Body of pancreas (tissue), 4 donors: ENCODE measurements at places on chromosomes 5 and 9. TPM values are rescaled to one million over a fixed set of nuclear protein-coding genes. Genes with fewer than 3 reads are reported as not detected.

SLC6A3 gene
- total RNA-seq = not detected

- peak; percentile 48 for DNase-seq
These were observed 475 bp downstream of the DDX31 start for GRCh38 chr9:132669319-132669697.

- DNase-seq = no peak
These were observed 218.4 kb downstream of the MED10 start for GRCh38 chr5:6159832-6160430.

GRCh38 chr5:135951257-135951656, 3.5 kb downstream of the LECT2 start:
- DNase-seq = no peak

DNA sequence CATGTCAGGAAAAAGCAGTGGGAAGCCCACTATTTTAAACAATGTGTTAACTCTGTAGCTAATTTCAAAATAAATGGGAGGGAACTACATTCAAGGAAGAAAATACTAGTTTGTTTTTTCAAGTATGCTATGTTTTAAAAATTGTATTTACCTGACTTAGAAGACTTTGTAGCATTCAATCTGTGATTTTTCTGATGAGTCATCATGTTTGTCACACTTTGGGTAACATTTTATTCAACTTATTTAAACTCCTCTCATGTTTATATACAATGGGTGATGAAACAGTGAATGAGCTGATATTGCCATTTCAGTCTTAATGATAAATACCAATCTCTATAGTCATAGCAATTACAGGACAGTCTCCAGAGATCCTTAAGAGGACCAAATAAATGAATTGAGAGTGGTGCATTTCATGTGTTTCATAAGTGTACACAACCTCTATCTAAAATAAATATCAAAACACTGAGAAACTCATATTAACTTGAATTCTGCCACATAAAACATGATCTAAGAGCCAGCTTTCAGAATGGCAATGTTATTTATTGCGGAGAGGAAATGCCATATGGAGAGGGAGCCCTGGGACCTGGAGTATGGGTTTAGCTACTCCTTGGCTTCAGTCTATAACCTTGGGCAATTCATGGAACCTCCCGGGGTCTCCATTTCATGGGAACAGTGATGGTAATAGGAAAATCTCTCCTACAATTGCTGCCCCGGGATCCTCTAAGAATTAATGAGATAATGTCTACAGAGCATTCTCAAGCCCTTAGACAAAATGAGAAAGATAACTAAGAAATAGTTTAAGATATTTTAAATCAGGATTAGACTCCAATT, 913.9 kb downstream of the TLE4 start:
- DNase-seq = no peak

CBY3 gene
- not detected for total RNA-seq

PCDHA3 gene
- total RNA-seq = 0.99 TPM

DNA sequence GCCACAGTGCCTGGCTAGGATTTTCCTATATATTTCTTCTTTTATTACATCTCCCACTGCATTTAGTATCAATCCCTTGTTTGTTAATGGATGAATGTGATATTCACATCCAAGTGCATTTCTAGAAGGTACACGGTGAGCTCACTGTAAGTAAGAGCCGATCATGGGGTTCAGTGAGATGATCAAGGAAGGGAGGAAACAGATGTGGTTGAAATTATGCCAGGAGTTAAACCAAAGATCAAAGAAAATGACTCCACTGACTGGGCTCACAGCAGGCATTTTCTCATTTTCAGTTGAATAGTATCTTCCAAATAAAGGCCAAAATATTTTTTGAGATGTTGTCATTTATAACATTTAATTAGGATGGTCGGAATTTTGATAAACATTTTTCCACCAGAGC, 97.8 kb downstream of the CFAP90 start:
- no peak for DNase-seq

GRCh38 chr5:143314659-143315058, 88.8 kb downstream of the NR3C1 start:
- DNase-seq = no peak

STARD4 gene
- 6.0 TPM for total RNA-seq

SLC25A2 gene
- total RNA-seq = not detected

DNA sequence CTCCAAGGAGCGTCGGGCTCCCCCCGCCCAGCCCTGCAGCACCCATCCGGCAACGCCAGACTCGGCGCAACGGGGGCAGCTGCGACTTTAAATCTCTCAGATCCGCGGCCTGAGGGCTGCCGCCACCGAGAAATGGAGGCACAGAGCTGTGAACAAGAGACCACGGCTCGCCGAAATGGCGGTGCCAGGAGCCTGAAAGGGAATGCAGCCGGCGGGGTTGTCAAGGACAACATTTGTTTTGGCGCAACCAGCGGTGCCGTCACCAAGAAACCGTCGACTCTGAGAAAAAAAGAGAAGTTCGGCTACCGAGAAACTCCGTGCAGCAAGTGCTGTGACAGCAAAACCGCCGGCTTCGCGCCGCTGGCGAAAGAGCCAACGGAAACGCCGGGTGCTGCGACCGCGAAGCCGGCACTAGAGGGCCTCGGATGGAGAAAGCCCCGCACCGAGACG, 2.1 kb upstream of the ANXA2R start:
- peak; percentile 73 for DNase-seq

DNA sequence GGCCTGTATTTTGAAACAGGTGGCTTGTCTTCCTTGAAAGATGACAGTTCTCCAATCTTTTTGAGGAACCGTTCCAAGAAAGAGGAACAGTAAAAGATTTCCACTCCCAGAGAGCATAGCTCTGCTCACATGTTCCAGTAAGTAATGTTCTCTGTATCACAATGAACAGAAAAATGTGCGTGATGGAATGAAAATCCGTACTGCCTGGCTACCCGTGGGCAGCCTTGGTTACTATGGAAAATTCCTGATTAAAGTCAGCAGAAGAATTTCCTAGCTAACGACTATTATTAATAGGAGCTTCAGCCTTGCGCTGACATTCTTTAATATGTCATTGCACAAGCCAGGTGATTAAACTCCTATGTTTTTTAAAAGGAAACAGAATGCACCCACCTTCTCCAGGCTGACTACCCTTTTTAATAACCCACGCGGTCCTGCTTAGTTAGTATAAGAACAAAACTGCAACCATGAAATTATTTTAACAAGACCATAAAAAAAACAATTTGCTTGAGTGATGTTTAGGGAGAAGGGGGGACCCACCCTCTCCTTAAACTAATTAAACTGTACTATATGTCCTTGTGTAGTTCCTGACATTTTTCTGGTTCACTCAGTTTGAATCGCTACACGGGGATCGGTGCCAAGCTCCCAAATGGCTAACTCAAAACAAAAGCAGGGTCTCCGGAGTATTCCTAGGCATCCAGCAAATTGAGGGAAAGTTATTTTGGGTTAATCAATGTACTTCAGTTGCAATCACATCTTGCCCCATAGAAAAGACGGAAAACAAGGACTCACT, 54.8 kb upstream of the CPEB4 start:
- no peak for DNase-seq

FGFR4 gene
- 63.9 TPM for total RNA-seq

GRCh38 chr9:131539223-131539923, 6.0 kb upstream of the PRRT1B start:
- no peak for DNase-seq

FAM151B gene
- total RNA-seq = 4.6 TPM

- peak; percentile 52 for DNase-seq
These were observed 30.5 kb downstream of the DDX31 start for GRCh38 chr9:132639322-132639721.

GRCh38 chr9:111969061-111969460, 72.4 kb downstream of the UGCG start:
- no peak for DNase-seq

DNA sequence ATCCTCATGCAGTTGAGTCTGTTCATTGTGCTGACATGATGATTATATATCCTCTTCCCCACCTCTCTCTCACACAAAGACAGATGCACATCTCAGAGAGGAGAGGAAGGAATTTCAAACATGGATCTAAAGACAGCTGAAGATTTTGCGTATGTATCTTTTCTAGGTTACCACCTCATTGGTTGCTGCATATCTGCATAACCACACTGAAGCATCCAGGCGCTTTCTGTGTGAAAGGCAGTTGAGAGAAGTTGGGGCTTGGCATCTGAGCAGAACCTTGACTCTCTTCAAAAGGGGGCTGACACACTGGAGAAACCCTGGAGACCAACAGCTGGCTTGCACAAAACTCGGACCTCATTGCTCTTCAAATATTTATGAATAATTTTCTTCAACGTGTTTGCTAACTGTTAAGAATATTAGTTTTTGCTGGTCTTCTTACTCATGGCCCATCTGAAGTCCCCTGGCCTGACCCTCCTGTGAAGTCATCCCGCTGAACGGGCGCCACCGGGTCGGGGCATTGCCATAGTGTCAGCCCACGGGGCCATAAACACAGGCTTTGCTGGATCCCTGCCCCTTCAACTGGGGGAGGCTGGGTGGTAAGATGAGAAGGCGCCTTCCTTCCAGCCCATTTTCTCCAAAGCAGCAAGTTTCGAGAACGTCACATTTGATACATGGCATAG, 593.2 kb upstream of the CLINT1 start:
- no peak for DNase-seq

DNA sequence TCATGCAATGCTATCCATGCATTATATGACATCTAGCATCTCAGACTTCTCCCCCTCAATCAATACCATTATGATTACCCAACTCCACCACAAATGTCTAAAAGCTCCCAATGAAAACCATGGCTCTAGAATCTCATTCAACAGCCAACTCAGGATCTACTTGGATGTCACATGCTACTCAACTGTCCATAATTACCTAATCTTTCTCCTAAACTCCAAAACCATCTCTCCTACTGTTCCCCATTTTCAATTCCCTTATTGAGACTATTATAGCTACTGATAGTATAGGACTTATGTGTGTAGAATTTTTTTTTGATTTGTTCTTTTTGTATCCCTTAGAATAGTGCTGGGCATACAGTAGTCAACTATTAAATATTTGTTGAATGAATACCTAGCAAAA, 8.2 kb upstream of the STRBP start:
- DNase-seq = no peak

GRCh38 chr9:127829205-127829906, 25.1 kb downstream of the ENG start:
- no peak for DNase-seq

DNA sequence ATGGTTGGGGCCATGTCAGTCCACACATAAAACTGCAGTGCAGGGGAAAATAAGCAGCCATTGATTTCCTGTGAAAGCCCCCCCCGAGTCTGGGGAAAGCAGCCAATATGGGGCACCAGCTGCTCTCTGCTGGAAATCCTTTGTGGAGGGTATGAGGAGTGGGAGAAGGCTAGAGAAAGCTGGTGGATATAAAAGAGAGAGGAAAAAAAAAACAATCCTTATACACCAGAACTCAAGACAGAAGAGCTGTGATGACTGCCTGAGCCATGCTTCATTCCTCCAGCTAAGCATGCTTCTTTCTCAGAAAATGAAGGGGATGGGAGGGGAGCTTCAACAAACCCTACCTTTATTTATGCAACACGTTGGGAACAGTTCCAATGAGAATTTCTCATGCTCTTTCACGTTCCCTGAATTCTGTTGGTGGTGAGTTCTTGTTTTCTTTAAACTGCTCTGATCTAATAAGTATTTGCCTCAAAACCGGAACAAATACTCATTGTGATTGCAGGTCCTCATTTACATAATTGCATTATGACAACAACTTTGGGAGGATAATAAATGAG, 688.0 kb upstream of the SEMA6A start:
- DNase-seq = no peak

- DNase-seq = no peak
These were observed 234.6 kb downstream of the CACNA1B start for GRCh38 chr9:138112090-138112748.

OTP gene
- total RNA-seq = not detected

- DNase-seq = no peak
These were observed 865.0 kb upstream of the TYRP1 start for GRCh38 chr9:11828201-11828600.
